MCF 10A (cell line): ENCODE measurements at places on chromosomes 2 and 18. TPM values are rescaled to one million over a fixed set of nuclear protein-coding genes. Genes with fewer than 3 reads are reported as not detected.

Gene LIMS1
- total RNA-seq, result 70.9 and 74.9 TPM in 2 replicates

Gene DTNB
- total RNA-seq, result 22.7 and 26.3 TPM in 2 replicates

Gene COLEC12
- 0.05 TPM in 1 of 2 replicates, not detected in the other for total RNA-seq

Gene HOXD9
- not detected in 2 replicates for total RNA-seq

Gene NPPC
- total RNA-seq, result not detected in 2 replicates

Gene CABYR
- total RNA-seq, result 3.0 TPM in 2 replicates

Gene STARD7
- total RNA-seq, result 84.1 and 105 TPM in 2 replicates

Gene DNER
- total RNA-seq, result 49.2 and 62.6 TPM in 2 replicates

Gene SLC4A3
- total RNA-seq, result 4.2 and 4.7 TPM in 2 replicates

Gene TBR1
- 0.12 and 0.26 TPM in 2 replicates for total RNA-seq

Gene RIT2
- total RNA-seq, result not detected in 2 replicates

Gene LCT
- total RNA-seq, result not detected in 2 replicates

Gene SP100
- 54.5 and 56.9 TPM in 2 replicates for total RNA-seq

Gene CCDC141
- not detected in 2 replicates for total RNA-seq

Gene COPS9
- 146 and 197 TPM in 2 replicates for total RNA-seq

Gene MRPS5
- total RNA-seq, result 61.0 and 74.2 TPM in 2 replicates

Gene ADD2
- 0.23 and 0.34 TPM in 2 replicates for total RNA-seq

Gene KCNE4
- total RNA-seq, result not detected in 2 replicates

Gene C1D
- 17.4 and 22.4 TPM in 2 replicates for total RNA-seq

Gene TEKT4
- total RNA-seq, result not detected in 2 replicates
